ENCODE measurements at places on chromosomes 7 and 10.

- DNase-seq = no peak
These were observed 82.5 kb downstream of the ZNF365 start for GRCh38 chr10:62456611-62457101.

DNA sequence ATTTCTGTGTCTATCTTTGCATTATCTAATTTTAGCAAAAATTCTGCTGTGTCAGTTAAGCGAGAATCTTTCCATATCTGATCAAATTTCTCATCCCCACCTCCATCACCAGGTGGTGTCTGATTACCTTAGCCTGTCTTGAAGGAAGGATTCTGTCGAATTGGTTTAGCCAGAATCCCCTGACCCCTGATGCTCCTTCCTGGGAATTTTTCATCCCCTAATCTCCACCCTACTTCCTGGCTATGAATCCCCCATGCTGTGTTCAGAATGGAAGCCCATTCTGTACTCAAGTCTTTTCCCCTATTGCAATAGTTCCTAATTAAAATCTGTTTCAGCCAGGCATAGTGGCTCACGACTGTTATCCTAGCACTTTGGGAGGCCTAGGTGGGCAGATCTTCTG is 216.1 kb downstream of the SKIDA1 start:
- no peak for DNase-seq

DNA sequence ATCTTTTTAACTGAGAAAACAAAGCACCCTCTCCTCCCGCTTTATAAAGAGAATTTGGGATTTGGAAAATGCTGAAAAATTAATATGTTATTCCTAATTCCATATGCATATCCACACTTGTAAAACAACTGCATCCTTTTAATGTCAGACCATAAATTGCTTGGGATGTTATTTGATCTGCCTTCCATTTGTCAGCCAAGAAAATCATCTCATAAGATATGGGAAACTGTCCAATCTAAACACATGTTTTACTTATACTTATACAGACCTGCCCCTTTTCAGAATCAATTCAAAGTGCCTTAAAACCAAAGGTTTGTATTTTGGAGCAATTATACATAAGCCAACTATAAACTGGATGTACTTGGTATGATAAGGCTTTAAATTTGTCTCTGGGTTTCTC is 595.5 kb upstream of the PFKP start:
- DNase-seq = no peak

- DNase-seq = no peak
These were observed 90.6 kb upstream of the PDCD4 start for GRCh38 chr10:110781139-110781538.

DNA sequence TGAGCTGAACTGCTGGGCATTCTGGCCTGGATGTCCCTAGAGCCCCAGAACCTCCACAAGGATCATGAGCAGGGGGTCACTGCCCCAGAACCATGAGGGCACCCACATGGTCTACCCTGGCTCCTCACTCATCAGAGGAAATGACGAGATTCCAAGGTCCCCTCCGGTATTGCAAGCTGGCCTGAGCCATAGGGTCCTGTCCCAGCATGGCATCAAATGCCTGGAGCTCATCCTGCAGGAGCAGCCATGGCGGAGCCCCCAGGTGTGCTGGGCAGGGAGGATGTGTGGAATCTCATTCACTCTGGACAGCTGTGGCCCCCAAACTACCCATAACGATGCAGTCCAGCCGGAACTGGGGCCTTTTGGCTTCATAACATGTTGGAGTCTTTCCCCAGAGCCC is 66.6 kb upstream of the ANTXRL start:
- DNase-seq = no peak

GRCh38 chr7:82975811-82976468 is 186.7 kb downstream of the PCLO start:
- no peak for DNase-seq

GRCh38 chr10:100904917-100905316 is 7.8 kb upstream of the SLF2 start:
- no peak for DNase-seq

- peak; percentile 98 for DNase-seq
These were observed at the start of gene GNA12 for GRCh38 chr7:2844153-2845033. GNA12 (minus strand) TSS chr7:2844308; CDS start chr7:2844161, 147 bp downstream.

DNA sequence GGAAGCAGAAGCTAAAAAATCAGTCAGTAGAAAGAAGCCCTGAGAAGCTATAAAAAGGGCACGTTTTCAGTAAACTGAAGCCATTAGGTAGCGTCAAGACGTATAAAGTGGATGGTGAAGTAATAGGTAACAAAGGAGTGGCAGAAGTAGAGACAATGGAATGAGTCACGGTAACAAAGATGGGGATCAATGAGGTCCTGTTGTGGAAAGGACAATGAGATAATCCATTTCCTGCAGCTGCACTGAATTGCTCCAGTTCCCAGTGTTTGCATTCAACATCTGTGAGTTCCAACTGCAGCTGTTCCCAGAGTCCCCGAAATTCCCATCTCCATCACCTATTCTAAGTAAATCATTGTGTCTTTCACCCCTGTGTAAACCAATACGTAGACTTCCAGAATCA is 4.8 kb upstream of the HYCC1 start:
- DNase-seq = no peak

Data from nucleus accumbens (tissue), 56 donors.